ENCODE measurements at places on chromosomes 12 and 14. TPM values are rescaled to one million over a fixed set of nuclear protein-coding genes. Genes with fewer than 3 reads are reported as not detected.

GRCh38 chr14:74921987-74922751 lies 891 bp downstream of the RPS6KL1 start:
- DNase-seq, result no peak
- peak overlapping the region; percentile 33 for H3K4me3 ChIP-seq
- peaks cover 17% of the 10 kb centered on the region for H3K27me3 ChIP-seq

Gene TSPAN11
- 1.6 TPM for total RNA-seq

Gene GPR162
- 5.1 TPM for total RNA-seq

- H3K27me3 ChIP-seq, result no peaks in the 10 kb centered on the region
- H3K36me3 ChIP-seq, result peaks cover 13% of the 10 kb centered on the region
- H3K27ac ChIP-seq, result peak overlapping the region; percentile 96
- peak overlapping the region; percentile 71 for H3K4me3 ChIP-seq
- peaks cover 57% of the 10 kb centered on the region for H3K4me1 ChIP-seq
Measured at GRCh38 chr14:67360470-67361206, 510 bp downstream of the EIF2S1 start.

Gene SERPINA4
- not detected for total RNA-seq

Gene MUCL1
- total RNA-seq, result not detected

DNA sequence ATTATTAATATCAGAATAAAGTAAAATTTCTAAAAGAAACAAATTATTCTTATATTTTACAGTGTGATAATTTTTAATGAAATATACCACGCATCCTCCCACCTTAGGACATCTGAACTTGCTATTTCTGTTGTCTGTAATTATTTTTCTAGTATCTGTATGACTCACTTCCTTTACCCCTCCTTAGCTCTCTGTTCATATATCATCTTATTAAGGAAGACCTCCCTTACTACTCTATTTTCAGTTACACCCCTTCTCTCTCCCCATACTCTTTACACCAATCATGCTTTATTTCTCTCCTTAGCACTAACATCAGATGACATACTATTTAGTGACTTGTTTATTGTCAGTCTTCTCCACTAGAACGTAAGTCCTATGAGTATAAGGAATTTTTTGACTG lies 34.2 kb upstream of the C12orf50 start:
- H3K4me1 ChIP-seq, result peaks cover 3% of the 10 kb centered on the region
- no peaks in the 10 kb centered on the region for H3K27me3 ChIP-seq
- no peak overlapping the region for H3K4me3 ChIP-seq
- H3K36me3 ChIP-seq, result peaks cover 4% of the 10 kb centered on the region
- DNase-seq, result no peak

DNA sequence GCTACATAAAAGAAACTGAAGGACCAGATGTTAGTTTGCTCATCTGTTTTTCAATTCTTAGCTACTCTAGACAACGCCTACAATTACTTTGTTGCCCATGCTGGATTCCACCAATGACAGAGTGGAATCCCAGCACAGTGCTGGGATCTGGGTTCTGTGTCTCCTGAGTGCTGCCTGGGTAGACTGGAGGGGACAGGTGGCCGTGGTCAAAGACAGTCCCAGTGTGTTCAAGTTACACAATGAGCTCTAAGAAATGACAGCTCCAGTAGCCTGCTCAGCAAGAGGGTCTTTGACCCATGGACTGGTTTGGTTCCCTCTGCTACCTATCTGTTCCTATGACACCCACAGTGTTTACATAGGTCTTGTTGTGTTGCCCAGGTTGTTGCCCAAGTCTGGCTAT lies 38.5 kb downstream of the C2CD5 start:
- no peak overlapping the region for H3K27ac ChIP-seq
- H3K4me1 ChIP-seq, result no peaks in the 10 kb centered on the region
- no peak overlapping the region for H3K4me3 ChIP-seq
- H3K36me3 ChIP-seq, result peaks cover 9% of the 10 kb centered on the region
- no peak for DNase-seq
- H3K27me3 ChIP-seq, result no peaks in the 10 kb centered on the region

DNA sequence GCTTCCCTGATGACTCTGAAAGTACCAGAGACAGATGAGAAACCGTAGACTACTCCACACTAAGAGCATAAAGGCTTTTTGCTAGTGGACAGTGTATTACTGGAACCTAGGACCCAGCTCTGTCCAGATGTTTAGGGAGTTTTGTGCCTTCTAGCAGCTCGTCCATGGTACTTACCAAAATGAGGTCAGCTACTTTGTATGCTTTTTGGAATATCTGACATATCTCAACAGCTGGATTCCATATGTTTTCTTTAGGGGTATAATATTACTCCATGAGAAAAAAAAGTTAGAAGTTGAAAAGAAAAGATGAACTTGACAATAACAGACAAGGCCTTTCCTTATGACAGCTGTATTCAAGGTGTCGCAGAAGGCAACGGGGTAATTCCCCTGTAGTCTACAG lies 32.1 kb upstream of the FRMD6 start:
- DNase-seq, result no peak
- H3K27ac ChIP-seq, result no peak overlapping the region
- H3K4me3 ChIP-seq, result no peak overlapping the region
- no peaks in the 10 kb centered on the region for H3K4me1 ChIP-seq
- H3K36me3 ChIP-seq, result no peaks in the 10 kb centered on the region

Gene NDUFA12
- 110 TPM for total RNA-seq

- peaks cover 39% of the 10 kb centered on the region for H3K36me3 ChIP-seq
- no peak overlapping the region for H3K27ac ChIP-seq
- no peaks in the 10 kb centered on the region for H3K27me3 ChIP-seq
- DNase-seq, result no peak
- no peaks in the 10 kb centered on the region for H3K4me1 ChIP-seq
Measured at GRCh38 chr14:39140170-39140569, 26.0 kb downstream of the GEMIN2 start.

GRCh38 chr12:130990034-130990433 lies 36.3 kb downstream of the ADGRD1 start:
- no peak overlapping the region for H3K4me3 ChIP-seq
- H3K36me3 ChIP-seq, result no peaks in the 10 kb centered on the region
- H3K27ac ChIP-seq, result no peak overlapping the region
- peak; percentile 47 for DNase-seq
- no peaks in the 10 kb centered on the region for H3K4me1 ChIP-seq

- no peak overlapping the region for H3K4me3 ChIP-seq
- peaks cover 27% of the 10 kb centered on the region for H3K27me3 ChIP-seq
- no peaks in the 10 kb centered on the region for H3K4me1 ChIP-seq
- H3K27ac ChIP-seq, result no peak overlapping the region
Measured at GRCh38 chr12:5648692-5649359, 216.9 kb downstream of the NTF3 start.

GRCh38 chr12:20339060-20339459 lies 29.3 kb upstream of the PDE3A start:
- no peak overlapping the region for H3K4me3 ChIP-seq
- H3K36me3 ChIP-seq, result no peaks in the 10 kb centered on the region
- no peaks in the 10 kb centered on the region for H3K4me1 ChIP-seq
- no peak for DNase-seq
- no peak overlapping the region for H3K27ac ChIP-seq

DNA sequence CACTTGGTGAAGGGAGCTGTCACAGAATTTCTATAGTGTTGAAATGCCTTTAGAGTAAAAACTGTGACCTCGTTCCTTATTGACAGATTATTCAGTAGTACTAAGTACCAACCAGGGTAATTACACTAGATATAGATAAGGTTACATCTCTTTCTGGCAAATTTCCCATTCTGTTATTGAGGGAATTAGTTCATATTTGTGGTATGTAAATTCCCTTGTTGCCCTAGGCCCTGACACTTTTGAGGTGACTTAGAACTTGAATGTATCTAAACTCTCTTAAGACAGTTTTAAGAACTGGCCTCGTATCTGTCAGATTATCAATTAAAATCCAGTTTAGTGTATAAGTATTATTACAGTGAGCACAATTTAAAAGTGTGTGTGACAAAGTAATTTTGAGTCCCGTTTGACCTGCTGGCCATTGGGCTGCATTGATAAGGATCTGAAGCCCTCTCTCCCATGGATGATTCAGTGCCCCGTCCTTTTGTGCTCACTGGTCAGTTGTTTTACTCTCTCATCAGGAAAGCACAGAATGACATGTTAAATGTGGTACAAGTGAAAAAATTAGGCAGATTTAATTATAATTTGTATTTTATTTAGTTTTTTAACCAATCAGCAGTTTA lies 123.2 kb downstream of the GPR135 start:
- no peaks in the 10 kb centered on the region for H3K27me3 ChIP-seq
- H3K27ac ChIP-seq, result no peak overlapping the region
- H3K36me3 ChIP-seq, result no peaks in the 10 kb centered on the region
- peaks cover 16% of the 10 kb centered on the region for H3K4me1 ChIP-seq

DNA sequence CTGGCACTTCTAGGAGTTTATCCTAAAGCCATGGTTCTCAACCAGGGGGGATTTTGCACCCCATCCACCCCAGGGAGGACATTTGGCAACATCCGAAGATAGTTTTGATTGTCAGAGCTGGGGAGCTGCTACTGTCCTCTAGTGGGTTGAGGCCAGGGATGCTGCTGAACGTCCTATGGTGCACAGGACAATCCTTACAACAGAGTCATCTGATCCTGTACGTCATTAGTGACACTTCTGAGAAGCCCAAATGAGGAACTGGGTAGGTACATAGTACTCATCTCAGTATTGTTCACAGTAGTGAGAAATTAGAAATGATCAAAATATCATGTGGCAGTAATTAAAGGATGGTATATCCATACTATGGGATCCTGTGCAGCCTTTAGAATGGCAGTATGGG lies 185.1 kb downstream of the CHST11 start:
- DNase-seq, result no peak
- H3K36me3 ChIP-seq, result no peaks in the 10 kb centered on the region
- peak overlapping the region; percentile 86 for H3K27ac ChIP-seq
- no peaks in the 10 kb centered on the region for H3K27me3 ChIP-seq
- no peak overlapping the region for H3K4me3 ChIP-seq
- peaks cover 12% of the 10 kb centered on the region for H3K4me1 ChIP-seq

DNA sequence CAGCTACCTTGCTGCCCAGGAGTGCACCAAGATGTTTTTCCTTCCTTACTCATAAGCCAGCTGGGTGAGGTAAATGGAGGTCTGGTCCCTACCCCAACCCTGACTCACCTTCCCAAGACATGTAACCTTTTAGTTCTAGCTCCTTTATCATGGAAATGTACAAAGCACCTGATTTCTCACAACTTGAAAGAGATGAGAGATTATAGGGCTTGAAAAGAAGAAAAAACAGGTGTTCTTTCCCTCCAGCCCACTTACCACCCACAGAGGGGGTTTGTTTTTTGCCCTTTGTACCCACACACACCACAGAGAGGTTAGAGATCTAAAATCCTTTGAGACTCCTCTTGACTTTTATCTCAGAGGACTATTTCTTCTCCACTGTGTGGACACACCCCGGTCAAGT lies 21.1 kb downstream of the PLXNC1 start:
- no peak overlapping the region for H3K27ac ChIP-seq
- no peak for DNase-seq
- no peak overlapping the region for H3K4me3 ChIP-seq
- no peaks in the 10 kb centered on the region for H3K36me3 ChIP-seq

DNA sequence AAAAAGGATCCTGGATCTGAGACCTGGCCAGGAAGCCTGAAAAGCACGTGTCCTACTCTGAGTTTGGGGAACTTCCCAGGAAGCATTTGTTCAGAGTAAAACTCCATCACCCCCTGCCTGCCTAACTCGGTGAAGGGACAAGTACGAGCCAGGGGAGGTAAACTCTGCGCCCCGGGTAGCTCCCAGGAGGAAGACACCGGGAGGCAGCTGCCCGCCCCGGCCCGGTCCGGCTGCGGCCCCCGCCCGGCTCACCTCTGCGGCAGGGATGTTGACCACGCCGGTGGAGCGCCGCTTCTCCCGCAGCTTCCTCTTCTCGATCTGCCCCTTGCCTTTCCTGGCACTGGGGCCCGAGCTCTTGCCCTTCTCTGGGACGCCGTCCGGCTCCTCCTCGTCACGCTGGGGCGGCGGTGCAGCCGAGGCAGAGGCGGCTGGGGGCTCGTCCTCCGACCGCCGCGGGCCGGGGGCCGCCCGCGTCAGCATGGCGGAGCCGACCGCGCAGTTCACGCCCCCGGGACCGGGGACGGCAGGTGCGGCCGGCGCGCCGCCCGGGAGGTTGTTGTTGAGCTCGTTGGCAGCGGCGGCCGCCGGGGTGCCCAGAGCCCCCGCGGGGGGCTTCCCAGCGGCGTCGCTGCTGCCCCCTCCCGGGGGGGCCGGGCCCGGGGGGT lies 1.2 kb downstream of the PAWR start:
- no peaks in the 10 kb centered on the region for H3K36me3 ChIP-seq
- peak; percentile 91 for DNase-seq
- peak overlapping the region; percentile 68 for H3K27ac ChIP-seq

Gene C12orf42
- 17.4 TPM for total RNA-seq

- no peak for DNase-seq
- H3K27me3 ChIP-seq, result no peaks in the 10 kb centered on the region
- no peak overlapping the region for H3K4me3 ChIP-seq
- no peaks in the 10 kb centered on the region for H3K4me1 ChIP-seq
Measured at GRCh38 chr12:87266305-87266704, 762.9 kb downstream of the C12orf50 start.

DNA sequence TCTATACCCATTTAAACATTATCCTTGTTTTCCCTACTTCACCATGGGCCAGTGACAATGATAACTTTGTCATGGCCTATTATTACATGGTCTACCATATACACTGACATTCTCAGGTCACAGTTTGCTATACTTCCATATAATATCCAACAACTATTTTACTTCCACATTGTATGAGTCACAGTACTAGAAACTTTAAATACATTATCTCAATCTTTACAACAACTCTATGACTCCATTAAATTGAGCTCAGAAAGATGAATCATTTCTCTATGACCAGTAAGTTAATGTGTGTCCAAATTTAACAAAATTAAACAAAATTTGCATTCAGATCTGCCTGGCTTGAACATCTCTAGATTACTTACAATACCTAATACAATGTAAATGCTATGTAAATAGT lies 93.9 kb downstream of the PLEKHG7 start:
- H3K27me3 ChIP-seq, result no peaks in the 10 kb centered on the region
- H3K27ac ChIP-seq, result no peak overlapping the region
- no peaks in the 10 kb centered on the region for H3K4me1 ChIP-seq
- DNase-seq, result no peak

DNA sequence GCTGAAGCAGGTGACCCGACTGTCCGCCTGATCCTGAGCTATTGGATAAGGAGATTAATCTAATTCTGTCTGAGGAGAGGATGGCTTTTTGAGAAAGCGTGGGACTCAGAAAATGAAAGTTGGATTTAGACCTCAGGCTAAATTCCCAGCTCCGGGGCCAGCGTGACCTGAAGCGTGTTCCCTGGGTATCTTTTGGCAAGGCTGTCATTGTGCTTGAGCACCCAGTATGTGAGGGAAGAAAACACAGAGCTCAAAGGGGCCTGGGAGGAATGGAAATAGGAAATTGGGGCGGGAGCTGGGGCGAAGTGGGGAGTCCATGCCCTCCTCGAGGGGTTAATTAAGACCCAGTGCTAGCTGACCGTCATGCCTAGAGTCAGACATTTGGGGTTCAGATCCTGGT lies 17.5 kb upstream of the CCDC63 start:
- no peak for DNase-seq
- no peak overlapping the region for H3K27ac ChIP-seq
- H3K36me3 ChIP-seq, result no peaks in the 10 kb centered on the region
- H3K4me3 ChIP-seq, result no peak overlapping the region
- H3K4me1 ChIP-seq, result peaks cover 11% of the 10 kb centered on the region

Measured in spleen (tissue), 13 donors.